GF-D8 (cell line): ENCODE measurements at places on chromosomes 4 and X.

GRCh38 chr4:101969965-101970364, 179.4 kb downstream of the BANK1 start:
- DNase-seq: no peak

GRCh38 chr4:5890063-5890727, 2.7 kb downstream of the CRMP1 start:
- DNase-seq: no peak

DNA sequence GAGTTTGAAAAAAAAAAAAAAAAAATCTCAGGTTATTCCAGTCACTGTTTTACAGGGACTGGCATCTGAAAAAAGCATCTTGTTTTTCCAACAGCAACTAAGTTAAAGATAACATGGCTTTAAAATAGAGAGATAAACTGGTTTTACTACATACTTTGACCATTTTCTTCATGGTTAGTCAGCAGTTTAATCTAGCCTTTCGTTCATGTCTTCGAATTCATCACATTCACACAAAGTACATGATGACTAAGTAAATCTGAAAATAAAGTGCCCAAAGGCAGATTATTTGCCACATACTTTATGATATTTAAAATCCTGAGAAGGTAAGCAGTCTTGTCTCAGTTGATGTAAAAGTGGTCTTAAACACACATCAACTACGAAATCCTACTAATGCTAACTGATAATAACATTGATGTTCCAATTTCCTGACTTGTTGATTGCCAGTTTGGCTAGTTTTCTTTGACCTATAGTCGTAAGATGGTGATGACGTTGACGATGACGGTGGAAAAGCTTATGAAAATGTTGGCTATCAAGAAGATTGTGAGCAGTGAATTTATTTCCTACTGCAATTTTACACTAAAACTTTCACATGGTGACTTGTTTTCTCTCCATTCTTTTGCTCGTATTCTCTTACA, 540.5 kb upstream of the BOD1L1 start:
- no peak for DNase-seq

DNA sequence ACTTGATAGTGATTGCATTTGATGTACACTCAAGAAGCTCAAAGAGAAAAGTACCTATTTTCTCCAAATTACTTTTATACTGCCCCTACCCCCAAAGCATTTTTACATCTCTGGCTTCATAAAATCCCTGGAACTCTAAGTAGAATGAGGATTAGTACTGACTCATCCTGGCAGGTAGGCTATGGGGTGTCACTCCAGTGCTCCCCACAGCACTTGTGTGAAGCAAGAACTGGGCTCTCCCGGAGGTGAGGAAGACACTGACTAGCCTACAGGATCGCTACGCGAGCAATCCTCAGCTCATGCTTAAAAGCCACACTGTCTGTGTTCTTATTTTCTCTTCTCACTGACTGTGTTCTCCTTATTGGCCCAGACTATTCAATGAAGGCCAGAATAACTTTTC, 90.4 kb upstream of the NDP start:
- DNase-seq: no peak

- DNase-seq: no peak
Measured at GRCh38 chrX:127568691-127569090, 483.5 kb downstream of the ACTRT1 start.

DNA sequence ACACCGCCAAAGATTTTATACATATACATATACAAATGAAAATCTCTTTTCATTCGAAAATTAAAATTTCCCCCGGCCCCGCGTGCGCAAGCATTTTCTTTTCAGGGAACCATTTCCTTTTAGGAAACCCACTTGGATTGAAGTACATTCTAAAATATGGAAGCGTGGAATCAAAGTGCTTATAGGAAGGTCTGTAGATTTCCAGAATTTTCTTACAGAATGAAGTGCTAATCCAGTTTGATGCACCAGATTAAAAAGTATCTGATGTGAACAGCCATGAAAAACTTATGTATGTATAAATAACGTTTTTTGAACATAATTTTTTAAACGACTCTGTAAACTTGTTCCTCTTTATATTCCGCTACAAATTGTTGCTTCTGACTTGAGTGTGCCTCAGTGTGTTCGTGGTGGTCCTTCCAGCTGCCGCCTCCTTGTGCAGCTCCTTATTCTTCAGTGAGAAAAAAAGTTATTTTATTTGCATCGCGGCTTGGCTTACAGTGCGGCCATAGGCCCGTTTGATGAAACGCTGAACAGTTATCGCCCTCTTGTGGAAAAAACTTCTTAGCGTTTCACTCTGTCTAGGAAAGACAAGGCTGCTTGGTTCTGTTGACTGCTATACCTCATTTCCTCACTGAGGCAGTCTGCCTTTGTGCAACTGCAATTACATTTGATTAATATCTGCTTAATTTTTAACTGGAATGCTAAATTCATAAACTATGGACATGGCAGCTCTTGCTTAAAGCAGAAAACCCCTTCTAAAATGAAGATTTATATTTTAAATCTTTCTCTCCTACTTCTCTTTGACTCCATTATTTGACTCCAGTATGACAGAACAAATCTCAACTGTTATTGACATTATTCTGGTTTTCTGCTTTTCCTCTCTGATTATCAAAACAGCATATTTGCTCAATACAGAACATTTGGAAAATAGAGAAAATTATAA, 4.7 kb upstream of the NKX6-1 start:
- peak; percentile 7 for DNase-seq

DNA sequence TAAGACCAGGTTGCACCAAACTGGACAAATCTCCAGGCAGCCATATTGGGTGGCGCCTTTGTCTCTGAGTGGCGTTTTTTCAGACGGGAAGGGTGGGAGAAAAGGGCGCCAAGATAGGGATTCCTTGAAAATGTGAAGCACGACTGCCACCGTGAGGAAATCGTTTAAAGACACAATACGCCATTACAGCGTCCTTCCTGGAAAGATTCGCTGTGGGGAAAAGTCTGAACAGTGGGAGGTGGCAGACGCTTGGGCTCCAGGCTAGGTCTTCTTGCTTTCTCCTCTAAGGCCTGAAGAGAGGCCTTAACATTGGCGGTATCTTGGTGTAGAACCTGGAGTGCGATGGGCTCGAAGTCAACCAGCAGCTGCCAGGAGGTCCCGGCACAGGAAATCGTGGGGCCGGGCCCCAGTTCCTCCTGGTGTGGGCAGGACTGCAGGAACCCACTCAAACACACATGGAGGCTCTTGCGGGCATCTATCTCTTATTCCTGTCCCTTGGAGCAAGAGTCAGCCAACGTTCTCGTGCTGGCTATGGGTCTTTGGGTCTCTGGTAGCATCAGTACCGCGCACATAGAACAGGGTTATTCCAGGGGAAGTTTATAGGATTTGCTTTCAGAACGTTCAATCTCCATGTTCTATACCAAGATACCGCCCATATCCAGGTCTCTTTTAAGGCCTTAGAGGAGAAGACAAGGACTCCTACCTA, 208.8 kb downstream of the OR13H1 start:
- no peak for DNase-seq

DNA sequence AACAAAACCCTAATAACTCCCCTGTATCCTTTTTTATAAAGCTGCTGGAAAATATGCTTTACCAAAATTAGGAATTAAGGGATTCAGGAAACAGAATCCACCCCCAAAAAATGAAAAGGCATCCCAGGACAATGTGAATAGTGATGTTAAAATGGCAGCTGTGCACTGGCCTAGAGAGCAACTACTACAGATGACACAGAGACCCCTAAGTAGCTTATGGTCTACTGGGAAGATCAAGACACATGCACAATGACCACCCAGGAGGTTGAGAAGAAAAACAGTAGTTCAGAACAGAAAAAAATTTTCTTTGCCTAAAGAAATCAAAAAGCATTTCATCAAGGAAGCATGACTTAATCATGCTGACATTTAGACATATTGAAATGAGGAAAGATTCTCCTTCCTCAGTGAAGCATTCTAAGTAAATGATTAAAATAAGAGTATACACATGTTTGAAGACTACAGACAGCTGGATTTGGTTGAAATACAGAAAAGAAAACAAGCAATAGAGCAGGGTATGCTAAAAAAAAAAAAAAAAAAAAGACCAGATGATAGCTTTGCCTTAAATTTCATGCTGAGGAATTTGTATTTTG, 117.3 kb downstream of the WDFY3 start:
- no peak for DNase-seq

- peak; percentile 35 for DNase-seq
Measured at GRCh38 chr4:116357758-116358157, 727.6 kb downstream of the TRAM1L1 start.

DNA sequence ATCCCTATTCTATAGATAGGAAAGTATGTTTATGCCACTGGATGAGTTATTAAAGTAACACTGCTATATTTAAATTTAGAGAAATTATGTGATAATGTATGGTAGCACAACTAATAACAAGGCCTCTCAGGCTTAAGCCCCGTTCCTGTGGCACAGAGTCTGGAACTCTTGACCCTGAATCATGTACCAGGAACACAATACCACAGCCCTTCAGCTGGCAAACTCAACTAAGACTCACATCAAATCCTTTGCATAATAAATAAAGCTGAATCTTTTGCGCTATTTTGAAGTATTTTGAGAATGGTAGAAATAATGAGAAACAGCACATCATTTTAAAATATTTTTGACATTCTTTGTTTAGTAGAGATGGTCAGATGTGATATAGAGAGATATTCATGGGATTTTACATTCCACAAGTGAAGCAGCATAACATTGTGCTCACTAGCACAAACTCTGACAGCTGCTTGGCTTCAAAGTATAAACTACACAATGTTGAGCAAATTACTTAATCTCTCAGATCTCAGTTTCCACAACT, 478.4 kb upstream of the FAM241A start:
- no peak for DNase-seq

DNA sequence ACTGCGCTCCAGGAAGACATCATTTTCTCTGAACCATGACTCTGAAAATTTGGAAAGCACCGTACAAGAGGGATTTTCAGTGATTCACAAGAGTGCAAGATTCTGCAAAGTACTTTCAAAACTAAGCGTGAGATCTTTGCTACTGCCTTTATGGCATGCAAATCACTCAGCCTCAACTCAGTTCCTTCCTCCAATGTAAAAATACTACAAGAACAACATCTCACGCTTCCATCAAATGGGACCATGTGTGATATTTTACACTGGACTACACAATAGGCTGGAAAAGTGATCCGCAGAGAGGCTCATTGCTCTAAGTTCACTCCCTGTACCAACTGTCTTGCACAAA, 674 bp upstream of the IL15 start:
- no peak for DNase-seq

DNA sequence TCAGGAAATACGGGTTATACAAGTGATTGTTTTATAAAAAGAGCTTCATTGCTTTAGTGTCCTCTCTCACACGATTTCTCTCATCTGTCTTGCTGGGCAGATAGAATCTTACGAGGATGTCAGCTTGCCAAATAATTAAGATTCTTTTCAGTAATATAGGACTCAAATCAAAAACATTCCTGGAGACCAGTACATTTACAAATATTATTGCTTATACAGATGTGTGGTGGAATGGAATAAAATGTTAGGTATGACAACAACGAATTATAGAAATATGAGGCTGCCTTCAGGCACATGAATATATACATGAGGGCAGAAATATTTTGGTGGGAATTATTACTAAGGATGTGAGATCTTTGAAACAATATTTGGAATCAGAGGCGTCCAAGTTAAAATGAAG, 88.9 kb downstream of the GC start:
- no peak for DNase-seq

- DNase-seq: no peak
Measured at GRCh38 chr4:88091378-88091777, 67.1 kb downstream of the ABCG2 start.

DNA sequence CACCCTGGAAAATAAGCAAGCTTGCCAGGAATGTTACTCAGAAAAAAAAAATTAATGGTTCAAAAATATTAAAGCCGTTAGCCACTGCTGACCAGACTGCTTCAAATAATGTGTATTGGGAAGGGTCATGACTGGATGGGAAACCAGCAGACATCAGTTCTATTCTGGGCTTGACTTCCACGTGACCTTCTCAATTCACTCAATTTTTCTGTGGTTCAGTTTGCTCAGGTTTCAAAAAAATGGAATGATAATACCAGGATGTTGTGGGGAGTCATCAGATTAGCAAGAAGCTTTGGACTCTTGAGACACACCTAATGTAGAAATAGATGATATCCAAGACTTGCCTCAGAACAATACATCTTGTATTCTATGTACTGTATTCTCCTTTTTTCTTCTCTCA, 541.9 kb upstream of the BOD1L1 start:
- DNase-seq: no peak

DNA sequence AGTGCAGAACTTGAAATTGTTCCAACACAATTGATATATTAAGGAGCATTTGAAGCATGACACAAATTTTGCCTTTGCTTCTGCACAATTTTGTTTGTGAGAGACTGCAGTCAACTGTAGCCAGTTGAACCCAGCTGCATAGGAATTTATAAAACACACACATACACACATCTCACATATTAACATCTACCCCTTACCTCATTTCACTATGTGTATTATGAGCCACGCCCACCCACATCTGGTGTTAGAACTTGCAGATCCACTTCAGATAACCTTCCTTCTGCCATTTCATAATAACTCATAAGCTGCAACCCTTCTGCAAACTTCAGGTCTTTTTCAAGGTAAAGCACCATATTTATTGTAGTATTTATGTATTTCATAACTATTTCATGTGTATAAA, 188.1 kb upstream of the WDFY3 start:
- DNase-seq: no peak

GRCh38 chrX:119880552-119881437, 9.2 kb downstream of the NDUFA1 start:
- DNase-seq: peak; percentile 4

GRCh38 chr4:119675391-119675790, 46.8 kb upstream of the PDE5A start:
- no peak for DNase-seq

- DNase-seq: no peak
Measured at GRCh38 chr4:37561803-37562207, 124.4 kb downstream of the RELL1 start.

DNA sequence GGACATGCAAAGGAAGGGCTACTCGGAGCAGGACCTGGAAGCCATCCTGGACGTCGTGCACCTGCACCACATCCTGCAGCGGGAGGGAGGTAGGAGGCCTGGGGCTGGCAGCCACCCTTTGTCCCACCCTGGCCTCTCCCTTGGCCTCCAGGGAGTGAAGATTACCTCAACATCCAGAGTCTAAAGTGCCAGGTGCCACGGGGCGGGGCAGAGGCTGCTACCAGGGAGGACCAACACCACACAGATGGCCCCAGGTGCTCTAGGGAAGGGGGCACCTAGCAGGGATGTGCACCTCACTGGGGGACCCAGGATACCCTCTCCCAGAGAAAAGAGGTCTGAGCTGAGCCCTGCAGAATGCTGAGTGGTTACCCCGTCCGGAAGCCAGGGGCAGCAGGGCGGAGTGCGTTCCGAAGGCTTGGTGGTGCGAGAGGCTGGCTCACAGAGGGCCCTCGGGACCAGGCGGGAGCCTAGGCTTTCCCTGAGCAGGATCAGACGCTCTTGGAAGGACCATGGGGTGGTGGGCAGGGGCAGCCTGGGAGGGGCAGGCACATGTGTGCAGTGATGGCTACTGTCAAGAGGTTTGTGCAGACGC, 16.1 kb downstream of the ABCD1 start:
- DNase-seq: no peak

GRCh38 chr4:82559735-82560120, 2.1 kb downstream of the TMEM150C start:
- no peak for DNase-seq
